ENCODE measurements at places on chromosomes 11 and 22.

GRCh38 chr11:8910649-8911026 lies 351 bp upstream of the AKIP1 start:
- DNase-seq = no peak

DNA sequence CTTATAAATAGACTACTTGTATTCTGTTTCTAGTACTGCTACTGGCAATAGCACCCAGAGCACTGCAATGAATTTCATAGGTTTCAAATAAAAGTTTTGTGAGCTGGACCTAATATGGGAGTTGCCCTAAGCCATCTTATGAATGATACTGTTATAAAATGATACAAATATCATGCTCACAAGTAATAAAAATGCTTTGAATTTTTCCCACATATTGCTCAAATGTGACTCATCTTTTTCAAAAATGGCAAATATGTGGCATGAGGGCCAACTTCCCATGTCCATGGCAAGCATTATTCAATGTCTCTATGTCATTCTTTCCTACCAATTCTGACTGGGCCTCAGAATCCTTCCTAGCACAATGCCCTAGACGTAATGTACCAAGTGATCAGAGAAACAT lies 137.6 kb downstream of the TRPC6 start:
- DNase-seq = no peak

- no peak for DNase-seq
These were observed 16.9 kb downstream of the TUB start for GRCh38 chr11:8097926-8098325.

GRCh38 chr11:17538731-17539130 lies 5.5 kb downstream of the USH1C start:
- no peak for DNase-seq

DNA sequence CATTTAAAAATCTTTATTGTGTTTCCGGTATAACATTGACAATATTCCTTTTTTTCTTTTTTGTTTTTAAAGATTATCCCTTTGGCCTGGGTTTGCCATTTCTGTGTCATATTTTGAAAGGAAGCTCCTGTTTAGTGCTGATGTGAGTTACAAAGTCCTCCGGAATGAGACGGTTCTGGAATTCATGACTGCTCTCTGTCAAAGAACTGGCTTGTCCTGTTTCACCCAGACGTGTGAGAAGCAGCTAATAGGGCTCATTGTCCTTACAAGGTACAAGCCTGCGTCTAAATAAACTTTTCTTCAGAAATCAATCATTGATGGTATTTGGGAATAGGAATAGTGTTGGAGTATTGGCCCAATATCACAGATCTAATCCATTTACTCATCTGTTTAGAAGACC lies 19.8 kb downstream of the PIWIL4 start:
- no peak for DNase-seq
